ENCODE measurements at places on chromosomes 12 and 14.

DNA sequence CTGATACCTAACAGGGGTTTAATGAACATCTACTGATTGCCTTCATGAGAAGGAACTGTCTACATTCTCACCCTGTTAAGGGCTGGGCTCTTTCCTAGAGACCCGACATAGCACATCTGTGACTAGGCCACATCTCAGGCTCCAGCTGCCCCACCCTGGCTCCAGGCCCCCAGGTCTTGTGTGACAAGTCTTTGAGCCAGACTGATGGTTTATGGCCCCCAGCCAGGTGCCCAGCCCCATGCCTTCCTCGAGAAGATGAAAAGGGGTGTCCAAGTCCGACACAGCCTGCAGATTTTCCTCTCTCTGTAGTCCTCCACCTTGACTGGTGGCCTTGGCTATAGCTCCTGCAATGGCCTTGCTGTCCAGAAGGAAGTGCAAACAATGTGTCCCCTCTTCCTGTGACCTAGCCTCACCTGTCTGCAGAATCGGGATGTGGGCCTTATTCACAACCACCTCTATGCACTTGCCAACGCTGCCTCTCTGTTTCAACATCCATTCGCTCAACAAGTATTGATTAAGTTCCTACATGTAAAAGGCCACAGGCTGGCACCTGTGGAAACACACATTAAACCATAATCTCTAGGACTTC, 4.2 kb downstream of the ACTN1 start:
- no peak for DNase-seq

GRCh38 chr14:50018201-50018932, 98.0 kb downstream of the VCPKMT start:
- no peak for DNase-seq

DNA sequence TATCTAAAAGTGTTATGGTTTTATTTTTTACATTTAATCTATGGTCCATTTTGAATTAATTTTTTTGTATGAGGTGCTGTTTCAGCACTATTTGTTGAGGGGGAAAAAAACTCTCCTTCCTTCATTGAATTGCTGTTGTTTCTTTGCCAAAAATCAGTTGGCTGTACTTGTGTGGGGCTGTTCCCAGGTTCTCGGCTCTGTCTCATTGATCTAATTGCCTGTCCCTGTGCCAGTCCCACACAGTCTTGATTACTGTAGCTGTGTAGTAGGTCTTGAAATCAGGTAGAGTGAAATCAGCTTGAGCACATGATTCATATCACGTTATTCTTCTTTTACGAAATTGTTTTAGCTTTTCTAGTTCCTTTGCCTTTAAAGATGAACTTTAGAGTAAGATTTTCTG, 109.7 kb downstream of the ADGRD1 start:
- no peak for DNase-seq

DNA sequence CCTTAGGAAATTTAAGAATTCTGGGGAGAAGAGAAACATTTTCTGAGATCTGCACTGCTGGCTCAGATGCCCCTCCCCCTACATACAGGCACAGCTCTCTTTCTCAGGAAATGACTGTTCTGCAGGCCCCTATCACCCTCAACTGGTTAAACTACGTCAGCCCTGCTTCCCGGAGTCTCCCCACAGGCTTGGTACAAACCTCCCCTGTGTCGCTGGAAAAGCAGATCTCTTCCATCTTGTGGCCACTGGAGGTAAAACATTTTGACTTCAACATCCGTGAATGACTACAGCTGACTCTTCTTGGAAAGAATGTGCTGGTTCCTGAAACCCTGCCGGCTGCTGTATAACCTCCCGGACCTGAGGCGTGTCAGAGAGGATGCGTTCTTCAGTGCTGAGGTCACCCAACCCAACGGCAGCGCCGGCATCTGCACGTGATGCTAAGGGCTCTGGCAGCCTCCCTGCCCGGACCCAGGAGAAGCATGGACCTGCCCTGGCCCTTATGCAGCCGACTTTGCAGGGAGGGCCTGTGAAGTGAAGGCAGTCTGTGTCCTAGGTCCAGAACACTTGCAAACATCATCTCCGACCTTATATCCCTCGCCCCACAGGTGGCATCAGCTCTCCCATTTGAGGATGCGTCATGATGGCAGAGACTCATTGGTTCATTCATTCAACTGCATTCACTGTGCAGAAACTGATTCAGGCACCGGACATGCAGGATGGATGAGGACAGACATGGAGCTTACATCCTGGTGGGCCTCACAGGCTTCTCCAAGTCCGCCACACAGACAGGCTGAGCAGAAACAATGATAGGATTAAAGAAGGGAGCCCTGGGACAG, 129.2 kb downstream of the GCH1 start:
- peak; percentile 88 for DNase-seq

- peak; percentile 45 for DNase-seq
Measured at GRCh38 chr12:6444704-6445688, at the start of gene CD27. Gene CD27 (plus strand): TSS chr12:6444955. CDS start chr12:6445096, 141 bp downstream.

DNA sequence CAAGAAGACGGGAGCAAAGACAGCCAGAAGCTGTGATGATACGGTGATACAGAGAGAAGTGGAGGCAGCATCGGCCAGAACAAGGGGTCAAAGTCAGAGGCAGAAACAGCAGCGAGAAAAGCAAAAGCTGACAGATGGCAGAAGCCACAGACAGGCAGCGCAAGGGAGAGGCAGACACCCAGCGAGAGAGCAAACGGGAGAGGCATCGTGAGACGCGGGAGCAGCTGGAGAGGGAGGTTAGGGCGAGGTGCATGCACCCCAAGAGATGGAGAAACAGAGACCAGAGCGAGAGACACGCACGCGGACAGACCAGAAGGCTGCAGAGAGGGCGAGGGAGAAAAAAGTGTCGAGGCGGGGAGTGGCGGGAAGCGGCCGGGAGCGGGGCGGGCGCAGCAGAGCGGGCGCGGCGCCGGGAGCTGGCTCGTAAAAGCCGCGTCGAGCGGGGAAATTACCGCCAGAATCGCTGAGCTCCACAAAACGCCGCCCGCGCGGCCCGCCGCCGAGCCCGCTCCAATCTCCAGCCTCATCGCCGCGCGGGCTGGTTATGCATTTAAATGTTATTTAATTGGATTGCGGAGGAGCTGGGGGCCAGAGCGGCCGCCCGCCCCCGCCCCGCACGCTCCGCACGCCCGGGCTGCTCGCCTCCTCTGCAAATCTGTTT, 15.6 kb downstream of the SMUG1 start:
- peak; percentile 64 for DNase-seq

DNA sequence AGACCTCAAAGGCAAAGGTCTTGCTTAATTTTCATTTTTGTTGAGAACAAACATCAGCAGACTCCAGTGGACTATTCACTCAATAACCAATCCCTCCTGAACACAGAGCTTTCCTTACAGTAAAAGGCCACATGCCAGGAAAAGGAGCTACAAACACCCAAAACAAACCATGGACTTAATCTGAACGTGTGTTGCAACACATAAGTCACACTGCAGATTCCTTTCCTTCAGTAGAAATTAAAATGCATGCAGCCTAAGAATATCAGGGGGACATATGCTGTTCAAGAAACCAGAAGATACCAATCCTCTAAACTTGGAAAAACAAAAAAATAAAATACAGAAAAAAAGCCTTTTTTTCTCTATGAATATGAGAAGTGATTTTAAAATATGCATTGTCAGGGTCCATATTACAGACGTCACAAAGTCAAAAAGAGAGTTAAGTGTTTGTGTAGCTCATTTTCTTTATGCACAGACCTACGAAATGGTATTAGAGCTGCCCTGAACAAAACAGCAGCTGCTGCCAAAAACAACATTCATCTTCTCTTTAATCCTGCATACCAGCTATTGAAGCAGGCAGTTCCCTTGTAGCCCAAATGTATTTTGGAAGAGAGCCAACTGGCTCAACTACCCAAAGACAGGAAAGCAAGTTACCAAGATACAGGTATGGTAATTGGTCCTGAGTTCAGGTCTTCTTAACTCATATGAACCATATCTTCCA, 26.2 kb downstream of the KITLG start:
- DNase-seq, result no peak

GRCh38 chr14:50452296-50452695, 55.6 kb upstream of the CDKL1 start:
- DNase-seq, result no peak

DNA sequence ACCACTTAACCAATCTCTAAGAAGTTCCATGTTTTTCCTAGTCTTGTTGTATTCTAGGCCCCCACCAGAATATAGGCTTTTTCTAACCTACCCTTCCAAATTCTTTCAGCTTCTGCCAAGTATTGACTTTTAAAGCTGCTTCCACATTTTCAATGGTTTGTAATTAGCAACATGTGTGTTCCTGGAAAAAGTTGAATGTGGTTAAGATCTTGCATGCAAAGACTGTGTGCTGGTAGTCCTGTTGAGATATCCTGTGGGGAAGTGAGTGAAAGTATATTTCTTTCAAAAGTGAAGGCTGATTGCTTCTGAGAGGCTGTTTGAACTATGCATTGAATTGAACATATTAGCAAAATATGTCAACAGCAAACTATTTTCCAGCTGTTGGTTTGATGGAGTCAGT, 646 bp upstream of the OR6C4 start:
- no peak for DNase-seq

DNA sequence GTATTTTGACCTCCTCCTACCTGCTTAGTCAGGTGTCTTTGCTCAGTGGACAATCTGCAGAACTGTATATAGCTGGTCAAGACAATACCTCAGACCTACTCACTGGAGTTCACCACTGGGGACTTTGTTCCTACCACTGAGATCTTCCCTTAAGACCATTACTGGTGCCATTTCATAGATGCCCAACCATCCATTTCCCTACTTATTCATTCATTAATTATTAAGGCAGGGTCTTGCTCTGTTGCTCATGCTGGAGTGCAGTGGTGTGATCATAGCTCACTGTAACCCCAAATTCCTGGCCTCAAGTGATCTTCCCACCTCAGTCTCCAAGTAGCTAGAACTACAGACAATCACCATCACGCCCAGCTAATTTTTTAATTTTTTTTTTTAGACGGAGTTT, 22.8 kb upstream of the CRADD start:
- no peak for DNase-seq

Measured in stimulated activated CD4-positive, alpha-beta T cell treated with anti-CD3 and anti-CD28 coated beads, Interleukin-15, amount 100 ng/mL, for 24 hours (primary cell).